ENCODE measurements at places on chromosomes 7 and 10.

GRCh38 chr7:108454674-108455550 lies 1.3 kb downstream of the NRCAM start:
- no peak for DNase-seq

- DNase-seq, result no peak
Observed at GRCh38 chr7:21253740-21254687, 173.9 kb upstream of the SP4 start.

- no peak for DNase-seq
Observed at GRCh38 chr7:30851651-30852307, 59.9 kb upstream of the AQP1 start.

- no peak for DNase-seq
Observed at GRCh38 chr7:28539289-28539981, 127.1 kb downstream of the CREB5 start.

DNA sequence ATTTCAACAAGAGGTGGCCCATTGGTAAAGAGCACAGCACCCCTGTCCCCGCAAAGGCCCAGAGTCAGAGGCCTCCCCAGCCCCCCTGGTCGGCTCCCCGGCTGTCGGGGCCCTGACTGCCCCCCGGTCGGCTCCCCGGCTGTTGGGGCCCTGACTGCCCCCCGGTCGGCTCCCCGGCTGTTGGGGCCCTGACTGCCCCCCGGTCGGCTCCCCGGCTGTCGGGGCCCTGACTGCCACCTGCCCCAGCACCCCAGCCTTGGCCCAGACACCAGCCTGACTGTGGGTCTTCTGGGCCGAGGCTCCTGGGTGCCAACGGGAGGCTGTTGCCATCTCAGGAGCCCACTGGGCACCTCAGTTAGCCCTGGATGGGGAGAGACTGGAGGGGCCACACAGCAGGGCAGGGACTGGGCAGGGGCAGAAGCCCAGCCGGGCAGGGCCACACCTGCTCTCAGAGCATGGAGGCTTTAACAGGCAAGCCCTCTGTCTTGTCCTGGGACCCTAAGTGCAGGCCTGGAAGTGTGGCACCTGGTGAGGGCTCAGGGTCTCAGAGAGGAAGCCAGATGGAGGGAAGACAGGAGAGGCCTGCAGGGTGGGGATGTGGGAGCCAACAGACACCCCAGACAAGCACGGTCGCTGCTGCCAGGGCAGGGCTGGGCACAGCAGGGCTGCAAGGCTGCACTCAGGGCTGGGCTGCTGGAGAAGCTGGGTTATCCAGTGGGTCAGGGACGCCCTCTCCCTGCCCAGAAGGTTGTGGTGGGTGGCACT lies 56.5 kb downstream of the JAKMIP3 start:
- DNase-seq, result no peak
